SK-MEL-5 (cell line): ENCODE measurements at places on chromosomes 3 and 15. TPM values are rescaled to one million over a fixed set of nuclear protein-coding genes. Genes with fewer than 3 reads are reported as not detected.

Gene BSN
- 0.11 and 0.40 TPM in 2 replicates for total RNA-seq

GRCh38 chr3:14007006-14007405 lies 117.7 kb downstream of the CHCHD4 start:
- peak; percentile 5 for DNase-seq

- DNase-seq, result no peak
Observed at GRCh38 chr3:194375473-194376240, 6.1 kb upstream of the LRRC15 start.

Gene C2CD4B
- not detected in 2 replicates for total RNA-seq

- no peak for DNase-seq
Observed at GRCh38 chr15:37548116-37548515, 386.3 kb upstream of the TMCO5A start.
